ENCODE measurements at places on chromosomes 12 and 14.
A peak's percentile ranks its signal among the peaks of the same experiment; 100 is the strongest.

DNA sequence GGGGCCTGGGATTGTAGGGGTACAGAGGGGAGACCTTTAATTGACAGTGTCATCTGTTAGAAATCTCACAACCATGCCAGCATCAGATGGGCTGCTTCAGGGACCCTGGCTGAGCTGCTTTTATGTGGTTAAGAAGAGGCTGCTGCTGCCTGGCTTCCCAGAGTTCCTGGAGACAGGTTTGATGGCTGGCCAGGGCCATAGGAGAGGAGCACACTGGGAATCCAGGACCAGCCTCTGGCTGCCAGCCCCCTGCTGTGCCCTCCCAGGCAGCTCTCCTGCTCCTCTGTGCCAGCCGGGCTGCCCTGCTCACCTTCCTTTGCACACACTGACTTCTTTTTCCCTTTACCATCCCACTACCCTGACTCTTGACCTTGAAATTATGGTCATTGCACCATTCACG, 507 bp upstream of the KRT73 start:
- DNase-seq: no peak

- DNase-seq: no peak
These were observed 11.2 kb downstream of the MOK start for GRCh38 chr14:102293781-102294180.

DNA sequence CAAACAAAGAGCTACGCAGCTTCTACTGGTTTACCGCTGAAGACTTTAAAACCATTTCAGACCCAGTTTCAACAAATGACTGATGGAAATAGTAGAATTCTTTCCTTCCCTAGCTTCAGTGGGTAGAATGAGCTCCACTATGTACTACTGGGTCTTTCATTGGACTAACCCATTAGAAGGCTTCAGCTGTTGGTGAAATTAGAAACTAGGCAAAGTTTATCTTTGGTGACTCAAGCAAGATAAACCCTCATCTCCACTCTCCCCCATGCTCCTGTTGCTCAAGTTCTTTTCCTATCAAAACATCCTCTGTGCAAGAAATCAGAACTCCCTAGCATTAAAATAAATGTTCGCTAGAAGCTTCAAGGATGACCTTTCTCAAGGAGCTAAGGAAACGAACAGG, 159.2 kb downstream of the PAWR start:
- DNase-seq: no peak

- DNase-seq: no peak
These were observed 163.1 kb downstream of the PHLDA1 start for GRCh38 chr12:75868501-75868900.

DNA sequence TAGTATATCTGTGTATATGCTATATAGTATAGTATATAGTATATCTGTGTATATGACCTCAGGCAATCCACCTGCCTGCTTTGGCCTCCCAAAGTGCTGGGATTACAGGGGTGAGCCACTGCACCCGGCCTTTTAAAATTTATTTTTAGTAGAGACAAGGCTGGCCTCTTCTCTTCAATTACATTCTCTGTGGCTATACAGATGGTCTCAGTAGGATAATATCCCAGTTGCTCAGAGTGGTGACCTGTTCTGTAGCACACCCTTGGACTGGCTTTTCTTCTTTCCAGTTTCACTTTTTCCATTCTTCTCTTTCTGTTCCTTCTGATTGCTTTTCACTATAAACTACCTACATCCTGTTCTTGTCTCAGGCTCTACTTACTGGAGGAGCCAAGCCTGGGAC, 3.1 kb upstream of the NFATC4 start:
- DNase-seq: no peak

DNA sequence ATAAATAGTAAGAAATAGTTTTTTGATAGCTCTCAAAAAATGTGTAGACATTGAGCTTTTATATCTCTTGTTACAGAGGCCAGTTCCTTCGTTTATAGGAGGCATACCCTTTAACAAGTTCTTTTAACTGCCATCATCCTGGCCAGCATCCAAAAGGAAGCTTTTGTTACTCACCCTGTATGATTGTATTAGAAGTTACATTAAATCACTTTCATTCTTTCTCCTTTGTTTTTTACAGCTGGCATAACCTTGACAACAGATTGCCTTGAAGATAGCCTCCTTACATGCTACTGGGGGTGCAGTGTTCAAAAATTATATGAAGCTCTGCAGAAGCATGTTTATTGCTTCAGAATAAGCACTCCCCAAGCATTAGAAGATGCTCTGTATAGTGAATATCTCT, 20.1 kb downstream of the CGRRF1 start:
- DNase-seq: no peak

GRCh38 chr12:10554756-10555481, 49.2 kb downstream of the EIF2S3B start:
- DNase-seq: no peak

- DNase-seq: peak; percentile 26
These were observed 2.4 kb upstream of the RNASE7 start for GRCh38 chr14:21039585-21040369.

GRCh38 chr14:60196291-60196690, 31.1 kb upstream of the DHRS7 start:
- no peak for DNase-seq

- no peak for DNase-seq
These were observed 41.8 kb downstream of the AKAP3 start for GRCh38 chr12:4607056-4607455.

- DNase-seq: peak; percentile 57
These were observed 329.6 kb downstream of the TMTC2 start for GRCh38 chr12:83016218-83016835.

DNA sequence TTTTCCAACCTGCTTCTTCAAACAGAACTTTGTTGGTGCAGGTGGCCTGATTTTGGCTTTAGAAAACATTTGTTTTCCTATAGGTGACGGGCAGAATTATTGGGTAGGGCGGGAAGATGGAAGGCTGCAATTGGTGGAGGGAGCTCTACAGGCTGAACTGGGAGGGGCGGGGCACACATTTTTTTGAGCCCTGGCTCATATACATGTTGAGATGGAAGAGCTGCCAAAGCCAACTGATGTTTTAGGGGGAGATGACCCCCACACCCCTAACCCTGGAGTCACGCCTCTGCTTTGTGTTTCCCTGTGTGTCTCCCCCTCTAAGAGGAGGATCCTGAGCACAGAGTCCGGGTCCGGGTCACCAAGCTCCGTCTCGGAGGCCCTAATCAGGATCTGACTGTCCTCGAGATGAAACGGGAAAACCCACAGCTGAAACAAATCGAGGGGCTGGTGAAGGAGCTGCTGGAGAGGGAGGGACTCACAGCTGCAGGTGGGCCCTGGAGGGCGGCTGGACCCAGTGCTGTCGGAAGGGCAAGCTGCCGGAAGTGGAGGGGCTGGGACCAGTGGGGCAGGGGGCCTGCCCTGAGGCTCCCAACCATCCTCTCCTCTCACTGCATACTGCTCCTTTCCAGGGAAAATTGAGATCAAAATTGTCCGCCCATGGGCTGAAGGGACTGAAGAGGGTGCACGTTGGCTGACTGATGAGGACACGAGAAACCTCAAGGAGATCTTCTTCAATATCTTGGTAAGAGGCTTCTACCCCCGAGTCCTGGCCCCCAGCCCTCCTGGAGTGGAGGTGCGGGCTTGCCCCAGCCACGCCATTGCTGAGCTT, 18.6 kb downstream of the AGAP2 start:
- DNase-seq: no peak

GRCh38 chr14:60510951-60511599, 2.1 kb downstream of the SIX6 start:
- DNase-seq: no peak

DNA sequence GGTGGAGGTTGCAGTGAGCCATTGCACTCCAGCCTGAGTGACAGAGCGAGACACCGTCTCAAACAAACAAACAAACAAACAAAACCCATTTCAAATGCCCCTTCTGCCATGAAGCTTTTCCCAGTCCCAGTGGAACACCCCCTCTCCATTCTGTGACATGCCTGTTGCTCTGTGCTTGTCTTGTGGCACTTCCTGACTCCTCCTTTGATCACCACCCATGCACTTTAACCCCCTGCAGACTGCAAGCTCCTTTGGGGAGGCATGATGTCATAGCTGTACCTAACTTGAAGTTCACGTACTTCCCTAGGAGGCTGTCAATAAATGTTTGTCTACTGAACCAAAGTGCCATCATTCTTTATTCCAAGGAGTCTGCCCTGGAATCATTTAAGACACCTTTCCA, 64.7 kb downstream of the TMCC3 start:
- DNase-seq: no peak

- no peak for DNase-seq
These were observed 95.6 kb downstream of the SLC8A3 start for GRCh38 chr14:70093156-70093555.

DNA sequence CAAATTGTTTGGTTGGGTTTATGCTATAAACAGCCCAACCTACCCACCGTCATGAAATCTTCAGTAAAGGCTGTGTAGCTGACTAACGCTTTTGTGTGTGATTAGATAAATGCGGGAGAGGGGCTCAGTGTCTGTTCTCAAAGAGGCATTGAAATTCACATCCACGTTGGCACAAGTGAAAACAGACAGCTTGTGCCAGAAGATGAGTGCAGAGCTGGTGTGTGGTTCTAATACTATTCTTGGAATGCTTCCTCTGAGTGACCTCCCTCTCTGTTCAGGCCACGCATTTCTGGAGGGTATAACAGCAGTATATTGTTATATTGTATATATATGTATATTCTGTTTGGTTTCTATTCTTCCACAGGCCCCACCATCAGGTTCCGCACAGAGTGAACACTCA, 263.8 kb downstream of the APAF1 start:
- no peak for DNase-seq

DNA sequence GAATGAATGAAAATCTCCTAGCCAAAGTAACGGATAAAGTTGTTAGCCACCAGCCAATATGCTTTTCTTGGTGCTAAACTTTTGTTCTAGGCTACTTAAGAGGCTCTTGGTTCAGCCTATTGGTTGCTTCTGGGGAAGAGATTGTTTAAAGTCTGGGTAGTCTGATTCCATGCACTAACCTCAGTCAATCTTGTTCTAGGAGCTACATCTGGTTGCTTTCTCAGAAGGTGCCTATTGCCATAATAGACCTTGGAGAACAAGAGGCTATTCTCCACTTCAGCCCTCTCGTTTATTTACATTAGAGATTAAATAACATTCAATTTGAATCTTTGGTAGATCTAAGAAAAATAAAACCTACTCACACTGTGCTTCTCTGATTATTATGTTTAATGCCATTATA, 40.8 kb upstream of the OTOGL start:
- no peak for DNase-seq

- no peak for DNase-seq
These were observed 56.0 kb downstream of the MDGA2 start for GRCh38 chr14:47619392-47619791.

- DNase-seq: no peak
These were observed 383.8 kb downstream of the SNAPC1 start for GRCh38 chr14:62146030-62146429.

GRCh38 chr12:83123039-83123438, 436.3 kb downstream of the TMTC2 start:
- DNase-seq: no peak

GRCh38 chr14:103854017-103854808, 6.8 kb upstream of the PPP1R13B start:
- no peak for DNase-seq

Measured in AG04450 (cell line).